ENCODE measurements at places on chromosomes 12 and 14.

DNA sequence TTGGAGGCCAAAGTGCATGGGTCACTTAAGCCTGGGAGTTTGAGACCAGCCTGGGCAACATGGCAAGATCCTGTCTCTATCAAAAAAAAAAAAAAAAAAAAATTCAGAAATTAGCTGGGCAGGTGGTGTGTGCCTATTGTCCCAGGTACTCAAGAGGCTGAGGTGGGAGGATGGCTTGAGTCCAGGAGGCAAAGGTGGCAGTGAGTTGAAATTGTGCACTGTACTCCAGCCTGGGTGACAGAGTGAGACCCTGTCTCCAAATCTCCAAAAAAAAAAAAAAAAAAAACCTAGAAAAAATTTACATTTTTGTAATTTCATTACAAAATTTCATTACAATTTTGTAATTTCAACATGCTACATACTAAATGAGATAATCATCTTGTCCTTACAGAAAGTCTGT is 42.7 kb downstream of the SYNE2 start:
- DNase-seq: no peak

DNA sequence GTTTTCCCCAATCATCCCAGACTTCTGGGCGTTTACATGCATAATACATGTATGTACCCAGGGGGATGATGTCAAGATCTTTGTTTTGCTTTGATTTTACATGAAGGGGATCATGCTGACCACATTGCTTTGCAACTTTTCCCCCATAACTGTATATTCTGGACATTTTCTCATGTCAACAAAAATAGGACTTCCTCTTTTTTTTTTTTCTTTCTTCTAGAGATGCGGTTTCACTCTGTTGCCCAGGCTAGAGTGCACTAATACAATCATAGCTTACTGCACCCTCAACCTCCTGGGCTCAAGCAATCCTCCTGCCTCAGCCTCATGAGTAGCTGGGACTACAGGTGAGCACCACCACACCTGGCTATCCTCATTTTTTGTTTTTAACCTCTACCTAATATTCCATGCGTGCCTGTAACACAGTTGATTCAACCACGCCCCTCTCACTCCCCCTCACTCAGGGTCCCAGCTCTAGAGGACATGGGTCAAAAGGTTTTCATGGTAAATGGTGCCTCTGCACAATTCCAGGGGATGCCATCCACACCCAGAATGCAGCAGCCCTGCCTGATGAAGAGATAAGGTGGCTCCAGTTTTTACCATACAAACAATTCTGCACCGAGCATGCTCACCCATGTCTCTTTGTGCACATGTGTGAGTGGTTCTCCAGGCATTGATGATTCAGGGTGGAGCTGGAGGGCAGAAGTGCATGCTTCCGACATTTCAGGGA is 32.0 kb upstream of the CIPC start:
- no peak for DNase-seq

GRCh38 chr12:106063826-106064720 is 74.7 kb downstream of the NUAK1 start:
- DNase-seq: no peak

DNA sequence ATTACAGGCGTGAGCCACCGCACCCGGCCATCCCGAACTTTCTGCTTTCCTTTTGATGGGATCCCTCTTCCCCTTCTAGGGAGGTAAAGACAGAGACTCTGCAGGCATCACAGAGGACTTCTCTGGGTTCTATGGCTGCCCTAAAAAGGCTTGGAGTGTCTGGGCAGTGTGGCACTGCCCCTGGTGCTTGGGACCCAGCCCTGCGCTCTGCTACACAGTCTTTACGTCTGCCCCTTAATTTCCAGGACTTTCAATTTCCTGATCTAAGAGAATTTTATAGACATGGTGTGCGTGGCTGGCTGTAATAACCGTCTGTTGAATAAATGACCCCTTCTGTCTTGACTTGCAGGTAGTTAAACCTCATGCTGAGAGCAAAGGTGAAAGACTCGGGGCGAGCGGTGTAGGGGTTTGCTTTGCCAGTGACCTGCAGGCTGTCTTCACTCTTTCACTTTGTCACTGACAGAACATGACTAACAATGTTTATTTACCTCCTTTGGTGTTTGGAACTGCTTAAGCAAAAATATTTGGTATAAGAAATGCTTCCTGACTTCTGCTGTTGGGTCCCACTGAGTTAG is 110.9 kb upstream of the MAP1LC3B2 start:
- no peak for DNase-seq

GRCh38 chr12:79514730-79515529 is 175.8 kb downstream of the PAWR start:
- no peak for DNase-seq

DNA sequence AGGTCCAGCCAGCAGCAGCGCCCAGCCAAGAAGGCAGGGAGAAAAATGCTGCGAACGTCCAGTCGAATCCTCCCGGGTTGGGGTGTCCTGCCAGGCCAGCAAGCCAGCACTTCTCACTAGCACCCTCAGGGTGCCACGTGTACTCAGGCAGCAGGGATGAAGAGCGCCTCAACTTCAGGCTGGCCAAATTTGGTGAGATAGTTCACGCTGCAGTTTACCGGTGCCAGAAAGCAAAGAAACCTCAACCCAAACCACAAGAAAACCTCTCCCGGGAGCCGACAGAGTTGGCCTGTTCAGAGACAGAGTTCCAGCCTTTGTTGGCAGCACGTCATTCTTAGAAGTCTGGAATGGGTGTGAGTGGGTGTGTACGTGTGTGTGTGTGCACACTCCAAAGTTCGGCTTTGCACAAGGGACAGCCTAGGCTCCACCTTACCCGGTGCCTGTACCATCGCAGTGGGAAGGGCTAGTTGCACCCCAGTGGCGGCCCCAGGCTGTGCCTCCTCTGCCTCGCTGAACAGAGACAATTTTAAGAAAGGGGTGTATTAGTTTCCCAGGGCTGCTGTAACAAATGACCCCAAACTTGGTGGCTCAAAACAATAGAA is 42.1 kb downstream of the ELK3 start:
- no peak for DNase-seq

- DNase-seq: no peak
Measured at GRCh38 chr12:753611-754472, 1.5 kb downstream of the WNK1 start.

DNA sequence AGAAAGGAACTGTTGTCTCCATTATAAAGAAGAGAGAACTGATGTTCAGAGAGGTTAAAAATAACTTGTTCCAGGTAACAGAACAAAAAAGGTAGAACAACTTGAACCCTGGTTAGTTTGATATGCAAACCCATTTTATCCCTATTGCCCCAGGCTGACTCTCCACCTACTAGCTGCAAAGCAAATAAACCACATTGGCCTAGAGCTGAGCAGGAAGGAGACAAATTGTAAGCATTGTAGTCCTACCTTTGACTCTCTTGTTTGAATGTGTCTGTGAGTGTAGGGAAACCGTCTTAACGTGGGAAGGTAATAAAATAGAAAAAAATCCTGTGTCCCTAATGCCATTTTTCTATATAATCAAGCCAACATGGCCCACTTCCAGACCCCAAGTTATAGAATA is 126.4 kb downstream of the CCER1 start:
- DNase-seq: no peak

DNA sequence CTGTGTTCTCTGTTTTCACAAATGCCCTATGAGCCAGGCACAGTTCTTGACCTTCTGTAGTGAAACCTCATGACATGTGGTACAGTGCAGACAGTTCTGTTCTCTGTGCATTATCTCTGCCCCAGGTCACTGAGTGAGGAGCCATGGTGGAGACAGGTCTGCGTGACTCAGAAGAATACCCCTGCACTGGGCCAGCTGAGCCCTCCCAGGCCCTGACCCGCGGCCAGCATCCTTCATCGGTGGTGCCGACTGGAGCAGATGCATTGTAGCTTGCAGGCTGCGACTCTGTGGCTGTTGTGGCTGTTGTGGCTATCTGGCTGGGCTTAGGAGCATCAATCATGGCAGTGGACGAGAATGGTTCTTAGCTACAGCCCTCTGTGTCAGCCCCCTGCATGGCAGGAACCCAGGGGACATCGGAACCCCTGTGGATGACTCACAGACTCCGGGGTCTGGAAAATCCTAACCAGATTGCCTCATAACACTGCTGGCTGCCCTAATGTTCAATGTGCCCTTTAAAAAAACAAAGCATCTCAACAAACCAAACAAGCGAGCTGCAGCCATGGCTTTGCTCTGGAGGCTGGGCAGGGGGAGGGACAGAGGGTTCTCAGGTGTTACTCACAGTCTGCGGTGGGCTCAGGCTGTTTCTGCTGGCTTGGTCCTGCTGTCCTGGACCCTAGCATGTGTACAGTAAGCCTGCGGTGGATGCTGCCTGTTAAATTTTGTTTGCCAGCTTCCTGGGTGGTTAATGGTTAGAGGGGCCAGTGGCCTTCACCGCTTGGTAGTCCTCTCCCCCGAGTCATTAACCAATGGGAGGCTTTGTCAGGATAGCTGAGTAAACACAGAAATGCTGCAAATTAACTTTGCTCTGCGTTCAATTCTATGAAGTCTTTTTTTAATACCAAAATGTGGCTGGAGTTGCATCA is at the start of gene SERPINA6:
TSS of gene SERPINA6 (minus strand) at position 689 of the 923 bp plus-strand sequence. CDS start 8,688 bp downstream, outside the sequence.
- DNase-seq: no peak

GRCh38 chr12:202081-202731 is 11.8 kb downstream of the SLC6A12 start:
- DNase-seq: no peak

DNA sequence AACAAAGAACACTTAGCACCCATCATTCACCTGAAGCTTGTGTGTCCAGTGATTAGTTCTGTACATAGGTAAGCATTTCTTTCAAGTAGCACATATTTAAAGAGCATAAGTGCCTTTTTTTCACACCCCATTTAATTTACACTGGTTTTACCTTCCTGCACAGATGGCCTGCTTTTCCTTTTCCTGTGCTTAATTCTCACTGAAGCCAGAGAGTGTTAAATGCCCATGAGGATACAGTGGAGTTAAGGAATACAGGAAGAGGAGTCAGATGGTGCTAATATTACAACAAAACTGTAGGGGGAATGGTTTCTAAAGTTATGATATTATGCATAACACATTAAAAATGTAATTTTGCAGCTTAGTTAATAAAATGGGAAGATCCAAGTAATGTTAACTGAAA is 31.0 kb upstream of the SLC38A1 start:
- no peak for DNase-seq

GRCh38 chr14:68172216-68172615 is 352.6 kb downstream of the RAD51B start:
- DNase-seq: no peak

Measured in D721Med (cell line).